ENCODE measurements at places on chromosomes 3 and 15.
A peak's percentile ranks its signal among the peaks of the same experiment; 100 is the strongest.

DNA sequence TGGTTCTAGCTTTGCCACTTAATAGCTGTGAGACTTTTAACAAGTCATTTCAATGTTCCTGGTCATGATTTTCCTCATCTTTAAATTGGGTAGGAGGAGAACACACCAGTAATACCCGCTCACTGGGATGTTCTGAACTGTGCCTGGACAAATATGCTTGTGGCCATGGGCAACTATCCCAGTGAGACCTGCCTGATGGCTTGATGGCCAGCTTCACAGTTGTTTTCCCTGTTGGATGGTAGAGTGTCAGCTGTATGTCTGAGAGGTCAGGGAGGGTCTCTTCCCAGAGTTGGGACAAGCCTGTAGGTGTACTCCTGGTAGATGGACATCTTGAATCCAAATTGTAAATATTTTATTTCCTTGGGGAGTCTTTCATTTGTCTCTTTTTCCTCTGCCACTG is 92.5 kb upstream of the PFN2 start:
- no peak for DNase-seq

- no peak for DNase-seq
Observed at GRCh38 chr3:107265526-107265925, 111.7 kb upstream of the CCDC54 start.

GRCh38 chr3:141539431-141540187 is 52.8 kb downstream of the RASA2 start:
- DNase-seq, result no peak

DNA sequence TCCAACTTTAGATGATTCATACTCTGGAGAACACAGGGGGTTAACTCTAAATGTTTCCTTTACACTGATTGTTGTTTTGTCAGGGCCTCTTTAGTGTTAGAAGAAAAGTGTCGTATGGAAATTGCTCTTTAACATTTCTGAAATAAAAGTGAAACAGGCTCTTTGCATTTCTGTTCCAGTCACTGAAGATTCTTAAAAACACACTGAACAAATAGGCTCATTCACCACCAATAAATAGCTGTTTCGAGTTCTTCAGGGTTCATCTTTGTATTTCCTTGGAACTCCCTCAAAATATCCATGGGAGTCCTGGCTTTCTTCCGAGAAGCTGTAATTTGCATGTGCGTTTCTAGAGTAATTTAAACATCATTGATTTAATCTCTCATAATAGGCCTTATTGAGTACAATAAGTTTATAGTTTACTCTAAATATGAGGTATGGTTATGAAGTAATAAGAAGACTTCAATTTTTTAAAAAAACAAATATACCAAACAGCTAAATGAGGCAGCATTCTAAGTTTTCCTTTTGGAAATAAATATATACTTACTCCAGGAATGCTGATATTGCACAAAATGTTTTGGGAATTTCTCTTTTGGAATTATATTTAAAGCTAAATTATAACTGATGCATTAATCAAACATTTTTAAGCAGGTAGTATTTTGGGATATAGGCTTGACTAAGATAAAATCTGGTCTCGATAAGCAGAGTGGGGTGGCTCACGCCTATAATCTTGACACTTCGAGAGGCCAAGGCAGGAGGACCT is 327.4 kb downstream of the EPHA3 start:
- no peak for DNase-seq

DNA sequence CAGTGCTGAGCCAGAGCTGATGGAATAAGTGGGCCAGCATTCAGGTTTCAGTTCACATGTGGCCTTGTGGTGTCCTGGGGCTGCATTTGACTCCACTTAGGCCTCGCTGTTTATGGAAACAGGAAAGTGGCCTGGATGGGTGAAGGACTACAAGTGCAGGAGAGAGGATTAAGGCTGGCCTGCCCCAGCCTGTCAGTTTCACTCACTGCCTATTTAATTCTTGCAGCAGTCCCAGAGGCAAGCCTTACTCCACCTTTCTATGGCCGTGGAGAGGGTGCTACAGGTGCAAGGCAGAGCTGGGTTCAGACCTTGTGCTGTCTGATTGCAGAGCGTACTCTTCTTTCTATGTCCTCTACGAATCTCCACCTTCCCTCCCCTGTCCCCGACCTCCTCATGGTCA is 37.7 kb downstream of the ABHD17C start:
- DNase-seq, result no peak

GRCh38 chr3:54206874-54207273 is 84.5 kb downstream of the CACNA2D3 start:
- no peak for DNase-seq

DNA sequence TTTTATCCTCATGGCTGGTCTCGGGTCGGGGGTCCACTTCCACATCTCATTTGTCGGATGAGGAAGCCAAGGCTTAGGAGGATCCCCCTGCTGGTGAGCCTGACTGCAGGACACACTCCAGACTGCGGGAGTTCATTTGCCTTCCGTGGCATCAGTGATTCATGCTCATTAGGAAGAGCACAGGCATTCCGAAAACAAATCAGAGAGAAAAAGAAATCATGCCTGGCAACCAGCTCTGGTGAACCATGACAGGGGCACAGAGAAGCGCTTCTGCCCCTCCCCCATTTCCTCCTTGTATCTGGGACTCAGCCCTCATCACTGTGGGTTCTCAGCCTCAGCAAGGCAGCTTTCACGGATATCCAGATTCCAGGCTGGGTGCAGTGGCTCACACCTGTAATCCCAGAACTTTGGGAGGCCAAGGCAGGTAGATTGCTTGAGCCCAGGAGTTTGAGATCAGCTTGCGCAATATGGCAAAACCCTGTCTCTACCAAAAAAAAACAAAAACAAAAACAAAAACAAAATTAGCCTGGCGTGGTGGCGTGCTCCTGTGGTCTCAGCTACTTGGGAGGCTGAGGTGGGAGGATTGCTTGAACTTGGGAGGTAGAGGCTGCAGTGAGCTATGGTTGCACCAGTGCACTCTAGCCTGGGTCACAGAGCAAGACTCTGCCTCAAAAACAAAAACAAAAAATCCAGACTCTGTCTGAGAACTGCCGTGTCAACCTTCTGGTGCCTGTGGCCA is 28.4 kb downstream of the IRAK2 start:
- DNase-seq, result peak; percentile 84

GRCh38 chr3:157130467-157131251 is 29.3 kb downstream of the CCNL1 start:
- peak; percentile 60 for DNase-seq

DNA sequence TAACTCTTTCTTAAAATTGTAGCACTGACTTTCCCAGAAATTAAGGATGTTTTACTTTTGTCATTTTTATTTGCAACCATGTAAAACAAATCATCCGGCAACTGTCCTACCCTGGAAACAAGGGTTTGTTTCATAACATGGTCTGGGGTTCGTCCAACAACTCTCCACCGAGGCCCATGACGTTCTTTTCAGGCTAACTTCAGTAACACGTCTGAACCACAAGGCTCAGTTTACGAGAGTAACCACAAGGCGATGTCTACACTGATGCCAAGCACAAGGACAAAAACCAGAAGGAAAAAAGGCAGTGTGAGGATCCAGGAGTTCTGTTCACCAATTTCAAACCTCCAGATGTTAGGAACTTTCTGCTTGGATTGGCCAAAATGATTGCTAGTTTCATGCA is 546.1 kb downstream of the NTRK3 start:
- no peak for DNase-seq

GRCh38 chr15:85889956-85890619 is 95.4 kb upstream of the KLHL25 start:
- no peak for DNase-seq

- no peak for DNase-seq
Observed at GRCh38 chr15:66221126-66221525, 32.4 kb downstream of the MEGF11 start.

DNA sequence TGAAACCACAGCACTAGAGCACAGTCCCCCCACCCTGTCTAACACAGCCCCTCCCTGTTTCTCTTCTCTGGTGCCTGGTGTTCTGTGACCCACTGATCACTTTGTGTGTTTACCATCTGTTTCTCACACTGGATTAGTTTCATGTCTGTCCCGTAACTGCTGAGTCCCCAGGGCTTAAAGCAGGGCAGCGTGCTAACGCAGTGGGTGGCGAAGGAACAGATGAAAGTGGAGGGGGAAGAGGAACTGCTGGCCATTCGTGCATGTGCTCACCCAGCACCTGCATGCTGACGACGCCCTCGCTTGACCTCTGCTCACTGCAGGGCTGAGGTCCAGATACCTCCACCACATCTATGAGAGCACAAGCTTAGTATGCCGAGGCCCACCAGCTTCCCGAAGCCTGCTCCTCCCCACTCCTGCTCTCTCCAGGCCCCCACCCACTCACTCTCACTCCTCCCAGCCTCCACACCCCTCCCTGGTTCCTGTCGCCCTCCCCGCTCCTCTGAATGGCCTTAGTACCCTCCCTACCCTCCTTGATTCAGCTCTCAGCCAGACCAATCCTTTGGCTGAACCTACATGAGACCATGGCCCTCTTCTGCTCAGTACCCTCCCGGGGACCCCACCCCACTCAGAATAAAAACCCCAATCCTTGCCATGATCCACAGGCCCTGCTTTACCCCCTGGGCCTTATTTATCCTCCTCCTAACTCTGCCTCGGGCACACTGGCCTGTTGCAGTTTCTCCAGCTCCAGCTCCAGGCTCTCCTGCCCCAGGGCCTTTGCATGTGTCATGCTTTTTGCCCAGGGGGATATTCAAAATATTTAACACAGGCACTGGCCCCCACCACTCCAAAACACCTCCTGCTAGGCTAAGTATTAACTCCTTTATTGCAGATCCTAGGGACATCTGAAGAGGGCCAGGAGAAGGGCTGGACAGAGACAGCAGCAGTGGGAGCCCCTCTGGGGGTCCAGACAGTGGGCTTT is 15.1 kb upstream of the IQSEC1 start:
- no peak for DNase-seq

DNA sequence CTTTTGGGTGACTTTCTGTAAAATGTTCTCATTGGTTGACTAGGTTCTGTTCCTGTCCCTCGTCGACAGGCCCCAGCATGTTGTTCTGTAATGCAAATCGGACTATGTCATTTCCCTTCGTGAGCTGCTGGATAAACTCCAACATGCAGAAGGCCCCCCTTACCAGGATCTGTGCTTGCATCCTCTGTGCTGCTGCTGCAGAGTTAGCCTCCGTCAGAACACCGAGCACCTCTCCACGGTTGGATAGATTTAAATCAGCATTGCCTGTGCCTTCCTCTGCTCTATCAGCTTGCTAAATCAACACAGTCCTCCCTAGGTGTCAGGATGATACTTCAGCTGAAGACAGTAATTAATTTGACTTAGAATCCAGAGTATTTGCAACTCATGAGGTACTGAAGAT is 12.7 kb upstream of the MINDY4B start:
- no peak for DNase-seq

DNA sequence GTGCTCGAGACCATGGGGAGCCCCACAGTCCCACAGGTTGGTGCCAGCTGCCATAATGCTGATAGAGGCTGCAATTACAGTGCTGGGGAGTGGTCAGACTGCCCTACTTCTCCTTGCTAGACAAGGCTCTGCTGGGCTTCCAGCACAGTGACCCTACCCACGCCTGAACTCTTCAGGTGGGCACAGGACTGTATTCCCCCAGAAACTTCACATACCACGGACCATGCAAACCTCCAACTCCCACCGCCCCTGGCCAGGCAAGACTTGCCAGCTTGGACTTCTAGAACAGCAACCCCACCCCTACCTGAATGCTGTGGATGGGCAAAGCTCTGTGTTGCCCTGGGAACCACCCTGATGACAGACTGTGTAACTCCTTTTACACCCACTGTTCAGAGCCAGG is 885.3 kb downstream of the SI start:
- DNase-seq, result no peak

DNA sequence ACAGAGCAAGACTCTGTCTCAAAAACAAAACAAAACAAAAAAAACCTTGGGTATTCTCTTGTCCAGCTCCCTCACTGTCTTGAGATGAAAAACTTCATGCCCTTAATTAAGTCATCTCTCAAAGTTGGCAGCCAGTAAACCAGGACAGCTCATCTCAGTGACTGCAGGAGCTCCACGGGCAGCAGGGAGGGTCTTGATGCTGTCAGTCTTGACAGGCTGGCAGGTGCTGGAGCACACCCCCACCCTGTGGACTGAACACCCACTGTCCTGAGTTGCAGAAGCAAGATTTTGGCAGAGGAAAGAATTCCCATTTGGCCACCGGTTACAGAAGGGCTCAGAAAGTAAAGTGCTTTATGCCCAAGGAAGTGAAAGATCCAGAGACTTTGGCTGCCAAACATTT is 8.0 kb downstream of the DNAJA4 start:
- no peak for DNase-seq

DNA sequence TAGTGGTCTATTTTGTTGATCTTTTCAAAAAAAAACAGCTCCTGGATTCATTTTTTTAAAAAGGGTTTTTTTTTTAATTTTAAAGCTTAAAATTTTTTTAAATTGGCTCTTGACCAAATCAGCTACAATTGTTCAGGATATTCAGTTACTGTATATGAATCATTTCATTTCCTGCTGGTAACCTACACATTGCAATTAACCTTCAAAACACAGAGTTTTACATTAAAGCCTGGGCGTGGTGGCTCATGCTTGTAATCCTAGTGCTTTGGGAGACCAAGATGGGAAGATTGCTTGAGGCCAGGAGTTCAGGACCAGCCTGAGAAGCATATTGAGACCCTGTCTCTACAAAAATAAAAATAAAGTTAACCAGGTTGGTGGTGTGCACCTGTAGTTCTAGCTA is 163.4 kb downstream of the ALDH1A2 start:
- no peak for DNase-seq

- DNase-seq, result no peak
Observed at GRCh38 chr3:62013951-62014350, 359.4 kb downstream of the FEZF2 start.

GRCh38 chr3:152825566-152825965 is 9.4 kb upstream of the P2RY1 start:
- no peak for DNase-seq

DNA sequence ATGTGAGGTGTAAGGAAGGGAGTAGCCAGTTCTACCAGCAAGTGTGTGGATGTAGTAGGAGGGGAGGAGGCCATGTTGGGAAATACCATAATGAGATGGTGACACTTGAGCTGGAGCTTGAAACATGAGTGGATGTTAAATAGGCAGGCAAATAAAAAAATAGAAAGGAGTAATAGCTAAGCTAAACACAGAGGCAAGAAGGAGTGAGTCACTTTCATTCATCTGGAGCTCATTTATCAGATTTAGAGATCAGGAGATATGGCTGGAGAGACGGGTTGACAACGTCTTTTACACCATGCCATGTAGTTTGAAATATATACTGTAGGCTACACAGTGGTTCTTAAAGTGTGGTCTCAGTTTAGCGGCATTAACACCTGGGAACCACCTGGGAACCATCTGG is 390.5 kb downstream of the DIPK2A start:
- no peak for DNase-seq

GRCh38 chr15:38768970-38769369 is 204.4 kb upstream of the RASGRP1 start:
- peak; percentile 70 for DNase-seq

DNA sequence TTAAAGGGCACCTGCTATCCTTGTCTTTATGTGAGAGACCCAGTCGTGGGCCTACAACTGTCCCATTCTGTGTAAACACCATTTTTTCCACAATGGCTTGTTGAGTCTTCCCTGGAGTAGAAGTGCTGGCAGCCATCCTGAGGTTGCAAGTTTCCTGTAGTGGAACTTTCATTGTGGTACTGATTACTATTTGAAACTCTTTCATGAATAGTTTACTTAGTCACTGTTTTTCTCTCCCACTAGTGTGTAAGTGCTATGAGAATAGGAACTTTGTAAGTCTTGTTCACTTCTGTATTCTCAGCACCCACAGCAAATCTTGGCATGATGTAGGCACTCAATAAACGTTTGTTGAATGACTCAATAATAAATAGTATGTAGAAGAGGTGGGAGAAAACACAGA is 48.6 kb downstream of the RARB start:
- DNase-seq, result no peak
